Hair follicle dermal papilla cell (primary cell): ENCODE measurements at places on chromosomes 2 and 18. TPM values are rescaled to one million over a fixed set of nuclear protein-coding genes. Genes with fewer than 3 reads are reported as not detected.

Gene HOXD4
- 8.0 and 10.5 TPM in 2 replicates for total RNA-seq

Gene RMDN2
- total RNA-seq, result 7.2 and 9.4 TPM in 2 replicates

Gene UGT1A7
- not detected in 2 replicates for total RNA-seq

Gene LYG1
- total RNA-seq, result 0.32 TPM in 1 of 2 replicates, not detected in the other

Gene MLPH
- total RNA-seq, result 13.0 and 14.0 TPM in 2 replicates

Gene NEU2
- not detected in 2 replicates for total RNA-seq

Gene SERPINB3
- total RNA-seq, result not detected in 2 replicates

Gene CFAP65
- not detected in 2 replicates for total RNA-seq

Gene NIF3L1
- 15.3 and 16.9 TPM in 2 replicates for total RNA-seq

Gene VWA3B
- total RNA-seq, result not detected in 2 replicates

Gene SKOR2
- not detected in 2 replicates for total RNA-seq

Gene PLCD4
- total RNA-seq, result 6.7 and 8.0 TPM in 2 replicates

Gene EHD3
- total RNA-seq, result 86.0 and 88.4 TPM in 2 replicates

Gene UGT1A9
- not detected in 2 replicates for total RNA-seq

Gene CMPK2
- total RNA-seq, result 3.0 and 6.0 TPM in 2 replicates

Gene MYO5B
- total RNA-seq, result under 0.01 and 0.12 TPM in 2 replicates

Gene SOCS6
- total RNA-seq, result 42.5 and 49.7 TPM in 2 replicates

Gene CAVIN2
- 1.9 TPM in 2 replicates for total RNA-seq

Gene HOXD11
- not detected in 2 replicates for total RNA-seq
